ENCODE measurements at places on chromosomes 7 and 10. TPM values are rescaled to one million over a fixed set of nuclear protein-coding genes. Genes with fewer than 3 reads are reported as not detected.

GRCh38 chr7:52684388-52684787, 351.0 kb upstream of the POM121L12 start:
- DNase-seq: no peak

DNA sequence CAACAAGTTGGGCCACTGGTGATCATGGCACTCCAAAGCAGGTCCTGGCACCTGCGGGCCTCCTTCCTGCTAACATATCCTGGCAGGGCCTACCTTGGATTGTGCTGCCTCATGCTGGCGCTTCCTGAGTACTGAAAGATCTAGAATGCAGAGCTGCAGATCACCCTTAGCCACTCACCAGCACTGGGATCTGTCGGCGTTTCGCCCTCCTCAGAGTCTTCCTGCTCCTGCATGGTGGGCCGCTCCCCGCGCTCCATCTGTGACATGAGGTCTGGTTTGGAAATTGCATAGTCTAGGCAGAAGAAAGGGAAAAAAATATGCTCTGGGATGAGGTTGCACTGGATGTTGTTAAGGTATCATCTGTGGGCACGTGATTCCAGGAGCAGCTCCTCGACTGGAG, 10.0 kb downstream of the ZNF777 start:
- DNase-seq: no peak

DNA sequence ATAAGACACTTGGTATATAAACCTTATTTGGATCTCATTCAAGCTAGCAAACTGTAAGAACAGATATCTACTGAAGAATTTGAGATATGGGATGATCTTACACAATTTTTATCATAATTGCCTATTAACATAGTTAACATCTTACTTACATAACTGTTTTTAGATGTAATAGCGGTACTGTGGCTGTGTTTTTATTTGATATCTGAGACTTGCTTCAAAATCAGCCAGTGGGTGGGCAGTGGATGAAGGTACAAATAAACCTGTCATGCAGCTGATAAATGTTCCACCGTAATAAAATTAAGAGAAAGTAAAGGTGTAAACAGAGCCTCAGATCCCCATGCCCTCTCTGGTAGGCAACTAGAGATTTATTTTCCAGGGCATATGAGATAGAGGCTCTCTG, 28.4 kb upstream of the PTPRN2 start:
- DNase-seq: peak; percentile 28

GRCh38 chr10:84226616-84227015, 1.3 kb upstream of the LRIT2 start:
- no peak for DNase-seq

DNA sequence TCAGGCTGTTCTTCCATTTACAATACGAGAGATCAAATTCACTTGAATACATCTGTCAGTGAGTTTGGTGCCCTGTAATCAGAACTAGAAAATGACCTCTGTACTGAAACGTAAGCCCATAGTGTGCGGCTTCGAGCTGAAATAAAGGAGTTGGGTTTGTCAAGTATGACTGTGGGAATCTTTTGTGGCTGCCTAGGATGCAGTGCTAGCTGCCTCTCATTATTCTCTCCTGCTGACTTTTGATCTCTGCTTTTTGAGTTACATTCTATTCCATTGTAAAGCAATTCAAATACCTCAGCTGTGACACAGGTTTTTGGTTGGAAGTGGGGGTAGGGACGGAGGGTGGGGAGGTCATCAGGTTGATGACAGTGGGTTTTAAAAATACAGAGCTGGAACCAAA, 40.4 kb downstream of the ICA1 start:
- DNase-seq: no peak

- DNase-seq: no peak
These were observed 101.7 kb upstream of the YAE1 start for GRCh38 chr7:39464350-39465054.

DNA sequence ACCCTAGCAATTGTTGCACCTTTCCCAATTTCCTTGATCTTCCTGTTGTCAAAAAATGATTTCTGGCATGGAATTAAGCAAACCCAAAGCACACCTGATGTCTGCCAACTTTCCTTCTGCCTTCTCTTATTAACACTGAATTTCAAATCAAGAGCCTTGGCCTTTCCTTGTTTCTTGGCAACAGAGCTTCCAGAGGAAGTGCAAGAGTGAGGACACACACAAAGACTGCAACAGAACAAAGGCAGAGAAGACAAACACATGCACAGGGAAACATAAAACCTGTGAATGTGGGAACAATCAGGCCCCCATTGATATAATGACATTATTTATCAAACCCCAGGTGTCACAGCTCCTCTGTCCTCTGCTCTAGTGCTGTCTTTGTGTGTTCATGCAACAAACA, 73.0 kb upstream of the IL6 start:
- DNase-seq: no peak

Gene UPK3BL2
- polyA plus RNA-seq: 4.6 TPM

DNA sequence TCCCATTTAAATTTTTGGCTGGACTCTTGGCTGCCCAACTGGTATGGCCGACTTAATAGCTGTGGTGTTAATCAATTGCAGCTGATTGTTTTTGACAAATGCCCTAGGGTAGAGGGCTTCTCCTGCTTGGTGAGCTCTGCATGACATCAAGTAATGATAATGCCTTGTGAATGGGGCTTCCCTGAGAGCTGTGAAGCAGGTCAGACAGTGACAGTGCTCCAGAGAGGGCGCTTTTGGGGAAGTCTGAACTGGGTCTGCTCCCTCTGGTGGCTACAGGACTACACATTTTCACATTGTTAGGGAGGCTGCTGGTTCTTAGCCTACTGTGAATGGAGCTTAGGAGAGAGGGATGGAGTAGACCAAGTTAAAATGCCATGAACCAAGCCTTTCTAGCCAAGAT, 98.8 kb downstream of the SDK1 start:
- no peak for DNase-seq

GRCh38 chr7:50754684-50755083, 28.0 kb downstream of the GRB10 start:
- no peak for DNase-seq

- DNase-seq: no peak
These were observed 91.3 kb downstream of the SCRN1 start for GRCh38 chr7:29898301-29898700.

DNA sequence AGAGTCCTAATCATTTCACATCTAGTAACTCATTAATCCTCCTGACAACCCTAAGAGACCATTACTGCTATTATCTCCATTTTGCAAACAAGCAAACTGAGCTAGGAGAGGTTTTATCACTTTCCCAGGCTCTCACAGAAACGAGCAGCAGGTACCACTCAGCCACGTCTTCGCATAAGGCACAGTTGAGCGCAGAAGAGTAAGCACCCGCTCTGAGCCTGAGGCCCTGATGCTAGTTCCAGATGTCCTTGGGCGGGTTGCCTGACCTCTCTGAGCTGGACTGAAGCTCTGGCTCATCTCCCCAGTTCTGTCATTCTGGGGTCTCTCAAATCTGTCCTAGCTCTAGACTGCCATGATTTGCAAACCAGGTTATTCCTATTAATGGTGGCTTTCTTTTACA, 72.6 kb upstream of the FRMD4A start:
- no peak for DNase-seq

Gene TCTN3
- polyA plus RNA-seq: 78.4 TPM

DNA sequence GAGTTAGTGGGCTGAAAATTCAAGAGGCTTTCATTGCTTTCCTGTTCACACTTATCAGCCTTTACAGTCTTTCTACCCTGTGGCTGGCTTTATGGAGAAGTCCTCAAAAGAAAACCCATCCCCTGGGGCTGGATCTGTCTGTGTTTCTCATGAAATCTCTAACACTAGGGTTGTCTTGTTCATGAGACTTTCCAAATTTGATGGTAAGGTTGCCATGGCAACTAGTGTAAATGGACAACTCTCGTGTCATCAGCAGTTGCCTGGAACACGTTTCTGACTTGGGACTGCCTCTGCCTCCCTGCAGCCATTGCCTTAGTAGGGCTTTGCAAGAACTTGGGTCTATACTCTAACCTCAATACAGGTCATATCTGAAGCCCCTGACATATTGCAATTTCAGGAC, 35.8 kb upstream of the PLPP4 start:
- no peak for DNase-seq

Gene MYO3A
- 6.5 TPM for polyA plus RNA-seq

DNA sequence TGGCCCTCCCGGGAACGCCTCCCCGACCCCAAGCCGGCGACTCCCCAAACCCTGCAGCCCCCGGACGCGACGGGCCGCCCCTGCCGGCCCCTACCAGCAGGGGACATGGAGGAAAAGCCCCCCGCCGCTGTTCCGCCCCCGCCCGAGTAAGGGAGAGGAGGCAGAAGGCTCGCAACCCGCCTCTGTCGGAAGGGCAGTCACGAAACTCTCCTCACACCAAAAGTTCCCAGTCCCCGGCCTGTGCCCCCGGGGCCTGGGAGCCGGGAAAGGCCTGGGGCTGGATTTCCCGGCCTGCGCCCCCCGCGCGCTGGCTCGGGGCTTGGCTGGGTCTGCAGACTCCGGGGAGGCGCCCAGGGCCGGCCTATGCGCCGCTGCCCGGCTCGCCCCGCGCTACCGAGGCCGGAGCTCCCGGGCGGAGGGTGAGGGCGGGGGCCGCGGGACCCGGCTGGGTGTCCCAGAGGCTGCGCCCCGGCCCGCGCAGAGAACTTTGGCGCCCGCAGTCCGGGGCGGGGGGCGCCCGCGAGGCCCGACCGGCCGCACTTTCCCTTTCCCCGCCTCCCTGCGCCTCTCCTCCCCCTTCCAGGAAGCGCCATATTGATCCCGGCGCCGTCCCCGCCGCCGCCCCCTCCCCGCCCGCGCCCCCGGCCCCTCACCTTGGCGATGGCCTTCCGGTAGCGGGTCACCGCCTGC, 728 bp downstream of the PARD3 start:
- DNase-seq: no peak

GRCh38 chr7:147279514-147279913, 1162.9 kb downstream of the CNTNAP2 start:
- no peak for DNase-seq

Gene NXPH1
- 0.23 TPM for polyA plus RNA-seq

- DNase-seq: no peak
These were observed 112.8 kb downstream of the PARD3 start for GRCh38 chr10:34702093-34702937.

GRCh38 chr10:12869427-12869826, 132.1 kb downstream of the CCDC3 start:
- DNase-seq: no peak

GRCh38 chr10:29886299-29886698, 173.1 kb downstream of the JCAD start:
- no peak for DNase-seq

Gene SCRN1
- 60.7 TPM for polyA plus RNA-seq

DNA sequence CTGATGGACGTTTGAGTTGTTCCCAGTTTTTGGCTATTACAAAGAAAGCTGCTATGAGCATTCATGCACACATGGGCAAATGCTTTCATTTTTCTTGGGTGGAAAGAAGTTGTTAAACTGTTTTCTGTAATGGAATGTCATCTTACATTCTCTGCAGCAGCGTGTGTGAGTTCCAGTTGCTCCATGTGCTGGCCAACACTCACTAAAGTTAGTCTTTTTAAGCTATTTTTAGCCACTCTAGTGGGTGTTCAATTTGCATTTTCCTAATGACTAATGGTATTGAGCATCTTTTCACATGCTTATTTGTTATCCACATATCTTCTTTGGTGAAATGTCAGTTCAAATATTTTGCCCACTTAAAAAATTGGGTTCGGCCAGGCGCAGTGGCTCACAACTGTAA, 82.8 kb upstream of the COL13A1 start:
- DNase-seq: no peak

- DNase-seq: no peak
These were observed 39.2 kb upstream of the CARD11 start for GRCh38 chr7:3082831-3083230.

GRCh38 chr7:33040803-33041516, 21.6 kb downstream of the NT5C3A start:
- DNase-seq: no peak

Gene CALCR
- polyA plus RNA-seq: 1.1 TPM

GRCh38 chr7:47361746-47362215, 220.1 kb downstream of the TNS3 start:
- DNase-seq: no peak

- DNase-seq: no peak
These were observed 266.3 kb downstream of the DIP2C start for GRCh38 chr10:423178-423577.

GRCh38 chr7:158973440-158973839, 117.1 kb downstream of the DYNC2I1 start:
- DNase-seq: no peak

DNA sequence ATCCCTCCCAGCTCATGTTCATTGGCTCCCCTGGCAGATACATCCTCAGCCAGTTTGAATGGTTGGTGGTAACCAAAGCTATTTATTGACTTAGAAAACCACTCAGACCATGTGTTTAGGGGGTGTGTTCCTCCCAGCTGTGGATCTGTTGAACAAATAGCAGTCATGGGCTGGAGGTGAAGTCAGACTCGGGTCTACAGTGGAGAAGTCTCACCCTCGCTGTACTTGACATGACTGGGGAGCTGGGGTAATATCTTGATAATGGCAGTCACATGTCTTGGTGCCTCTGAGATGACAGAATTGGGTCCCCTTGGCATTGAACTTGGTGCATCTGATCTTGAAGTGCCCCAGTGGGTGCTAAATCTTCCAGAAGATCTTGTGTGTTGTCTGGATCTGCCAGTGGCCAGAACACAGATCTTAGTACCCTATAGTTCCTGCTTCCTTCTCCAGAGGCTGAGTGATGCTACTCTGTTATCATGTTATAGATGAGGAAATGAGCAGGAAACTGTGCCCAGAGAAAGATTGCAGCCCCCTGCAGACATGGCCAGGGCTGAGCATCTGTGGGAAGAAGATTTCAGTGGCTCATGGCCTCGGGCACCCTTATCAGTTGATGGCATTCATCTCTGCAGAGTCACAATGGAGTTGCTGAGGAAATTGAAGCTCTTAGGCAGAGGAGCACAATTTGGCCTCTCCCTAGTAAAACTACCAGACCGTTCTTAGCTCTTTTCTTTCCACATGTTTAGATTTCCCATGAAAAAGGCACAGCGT, 50.4 kb downstream of the ADRA2A start:
- no peak for DNase-seq

Gene DEPP1
- polyA plus RNA-seq: 8.0 TPM

GRCh38 chr7:96322373-96322695, 436 bp upstream of the SLC25A13 start:
- DNase-seq: no peak

Gene SAMD9L
- 3.3 TPM for polyA plus RNA-seq

GRCh38 chr10:27747096-27747451, 1.5 kb upstream of the MKX start:
- no peak for DNase-seq

GRCh38 chr10:50951365-50951764, 65.9 kb upstream of the A1CF start:
- DNase-seq: no peak
